ENCODE measurements at places on chromosomes 1 and 21.

GRCh38 chr1:78095593-78095992 lies 49.8 kb downstream of the GIPC2 start:
- DNase-seq = no peak

DNA sequence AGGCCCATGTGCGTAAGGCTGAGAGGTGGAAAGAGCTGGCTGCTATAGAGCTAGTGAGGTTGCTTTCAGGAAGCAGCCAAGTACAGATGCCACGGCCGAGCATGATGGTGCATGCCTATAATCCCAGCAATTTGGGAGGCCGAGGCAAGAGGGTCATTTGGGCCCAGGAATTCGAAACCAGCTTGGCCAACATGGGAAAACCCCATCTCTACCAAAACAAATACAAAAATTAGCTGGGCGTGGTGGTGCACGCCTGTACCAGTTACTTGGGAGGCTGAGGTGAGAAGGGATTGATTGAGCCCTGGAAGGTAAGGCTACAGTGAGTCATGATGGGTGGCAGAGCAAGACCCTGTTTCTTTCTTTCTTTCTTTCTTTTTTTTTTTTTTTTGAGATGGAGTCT lies 2.7 kb downstream of the CCDC24 start:
- DNase-seq = no peak

GRCh38 chr1:3986686-3987218 lies 86.7 kb upstream of the C1orf174 start:
- DNase-seq = no peak

DNA sequence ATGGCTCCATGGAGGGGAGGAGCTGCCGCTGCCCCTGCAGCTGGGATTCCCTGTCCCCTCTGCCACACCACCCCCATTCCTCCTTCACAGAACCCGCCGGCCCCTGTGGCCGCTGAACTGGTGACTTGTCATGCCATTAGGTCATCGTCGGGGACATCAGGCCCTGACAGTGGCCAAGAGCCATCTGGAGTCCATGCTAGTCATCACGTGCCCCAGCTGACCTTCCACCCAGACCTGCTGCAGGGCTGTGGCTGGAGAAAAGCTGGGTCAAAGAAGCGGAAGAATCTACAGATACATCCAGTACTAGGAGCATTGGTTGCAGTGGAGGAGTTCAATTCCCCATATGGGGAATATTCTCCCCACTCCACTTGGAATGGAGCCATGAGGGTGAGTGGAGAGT lies 78.1 kb downstream of the KCNJ15 start:
- peak; percentile 43 for DNase-seq

DNA sequence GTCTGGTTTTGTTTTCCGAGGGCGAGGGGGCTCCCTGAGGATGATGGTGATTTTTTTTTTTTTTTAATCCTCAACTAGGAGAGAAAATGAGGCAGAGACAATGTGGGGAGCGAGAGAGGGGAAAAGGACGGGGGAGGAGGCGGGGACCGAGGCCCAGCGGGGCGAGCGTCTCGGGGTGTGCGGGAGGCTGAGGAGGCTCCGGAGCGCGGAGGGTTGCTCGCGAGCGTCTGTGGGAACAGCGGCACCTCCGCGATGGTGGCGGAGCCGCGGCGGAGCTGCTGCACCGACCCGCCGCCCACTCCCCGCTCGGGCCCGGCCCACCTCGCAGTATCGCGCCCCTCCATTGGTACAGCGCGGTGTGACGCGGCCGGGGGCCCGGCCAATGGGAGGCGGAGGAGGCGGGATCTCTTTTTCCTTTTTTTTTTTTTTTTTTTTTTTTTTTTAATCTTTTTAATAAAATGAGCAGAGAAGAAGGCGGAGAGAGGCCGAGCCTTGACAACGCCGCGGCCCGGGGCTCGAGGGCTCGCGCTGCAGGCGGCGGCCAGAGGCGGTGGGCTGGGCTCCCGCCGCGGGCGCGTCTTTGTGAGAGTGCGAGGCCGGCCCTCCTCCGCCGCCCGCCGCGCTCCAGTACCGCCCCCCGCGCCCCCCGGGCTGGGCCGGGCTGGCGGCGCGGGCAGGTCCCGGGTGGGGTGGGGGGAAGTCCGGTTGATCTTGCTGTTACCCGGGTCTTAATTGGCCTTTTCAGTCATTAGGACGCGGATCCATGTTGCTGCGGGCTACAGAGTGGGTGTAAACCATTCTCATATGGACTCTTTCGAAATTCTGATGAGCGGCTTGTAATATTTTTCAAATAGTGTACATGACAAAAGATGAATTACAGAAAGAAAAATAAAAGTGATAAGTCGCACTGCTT lies at the start of gene RERE:
TSS of gene RERE (minus strand) at position 229 of the 913 bp plus-strand sequence.
- peak; percentile 95 for DNase-seq

GRCh38 chr1:28232558-28233263 lies at the start of gene DNAJC8:
Gene DNAJC8, minus strand, starts transcription at chr1:28233029. Its CDS starts 31 bp downstream, at chr1:28232998.
- peak; percentile 98 for DNase-seq

- no peak for DNase-seq
Observed at GRCh38 chr1:199931666-199932377, 95.7 kb upstream of the NR5A2 start.

GRCh38 chr1:102595106-102595505 lies 513.2 kb downstream of the COL11A1 start:
- no peak for DNase-seq

DNA sequence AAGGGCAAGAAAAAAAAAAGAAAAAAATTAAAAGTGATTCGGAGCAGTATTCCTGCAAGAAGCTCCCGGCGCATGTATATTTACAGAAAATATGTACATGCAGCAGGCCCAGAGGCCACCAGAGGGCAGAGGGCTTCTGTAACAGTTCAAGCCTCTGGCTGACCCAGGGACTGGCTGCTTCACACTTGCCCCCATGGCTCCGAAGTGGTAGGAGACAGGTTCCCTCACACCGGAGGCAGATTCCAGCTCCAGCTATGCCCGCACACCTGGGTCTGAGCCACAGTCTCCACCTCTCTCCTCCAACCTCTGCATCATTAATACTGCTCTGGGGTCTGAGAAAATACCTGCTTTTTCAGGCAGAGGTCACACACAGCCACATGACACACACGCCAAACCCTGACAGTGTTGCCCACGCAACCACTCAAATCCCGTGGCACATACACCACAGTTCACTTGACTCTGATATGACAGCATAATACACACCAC lies 2.2 kb upstream of the ARHGAP30 start:
- DNase-seq = peak; percentile 82

DNA sequence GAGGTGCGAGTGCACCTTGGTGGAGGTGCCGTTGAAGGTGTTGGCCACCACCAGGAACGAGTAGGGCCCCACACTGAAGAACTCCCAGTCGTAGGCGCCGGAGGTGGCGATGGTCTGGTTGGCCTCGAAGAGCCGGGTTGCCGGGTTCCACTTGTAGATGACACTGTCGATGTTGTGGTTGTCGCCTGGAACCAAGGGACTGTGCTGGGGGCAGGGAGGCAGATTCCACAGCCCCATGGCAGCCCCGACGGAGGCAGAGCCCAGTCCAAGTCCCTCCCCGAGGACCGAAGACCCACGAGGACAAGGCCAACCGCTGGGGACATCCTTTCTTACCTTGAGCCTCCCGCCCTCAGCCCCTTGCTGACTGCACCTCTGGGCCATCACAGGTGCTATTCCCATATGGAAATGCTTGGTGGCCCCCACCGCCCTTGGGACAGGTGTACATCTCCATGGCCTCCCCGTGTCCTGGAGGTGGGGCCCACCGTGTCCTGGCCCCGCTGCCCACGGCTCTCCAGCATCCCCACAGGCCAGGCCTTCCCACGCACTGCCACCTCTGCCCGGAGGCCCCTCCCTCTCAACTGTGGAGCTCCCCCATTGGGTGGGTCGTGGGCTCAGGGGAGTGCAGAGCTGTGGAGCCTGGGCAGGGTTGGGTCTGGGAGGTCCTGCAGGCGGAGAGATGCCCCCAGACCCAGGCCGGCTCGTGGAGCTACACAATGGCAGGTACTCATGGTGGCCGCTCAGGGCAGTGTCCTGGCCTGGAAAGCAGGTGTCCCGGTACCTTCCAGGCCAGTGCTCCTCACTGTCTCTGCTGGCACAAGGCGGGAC lies 17.9 kb downstream of the KRTAP10-1 start:
- DNase-seq = peak; percentile 33

All from Right ventricle myocardium superior (tissue), 1 donor.